ENCODE measurements at places on chromosomes 16 and 17.

- no peak for DNase-seq
Observed at GRCh38 chr16:11384184-11384955, 39.1 kb downstream of the RMI2 start.

DNA sequence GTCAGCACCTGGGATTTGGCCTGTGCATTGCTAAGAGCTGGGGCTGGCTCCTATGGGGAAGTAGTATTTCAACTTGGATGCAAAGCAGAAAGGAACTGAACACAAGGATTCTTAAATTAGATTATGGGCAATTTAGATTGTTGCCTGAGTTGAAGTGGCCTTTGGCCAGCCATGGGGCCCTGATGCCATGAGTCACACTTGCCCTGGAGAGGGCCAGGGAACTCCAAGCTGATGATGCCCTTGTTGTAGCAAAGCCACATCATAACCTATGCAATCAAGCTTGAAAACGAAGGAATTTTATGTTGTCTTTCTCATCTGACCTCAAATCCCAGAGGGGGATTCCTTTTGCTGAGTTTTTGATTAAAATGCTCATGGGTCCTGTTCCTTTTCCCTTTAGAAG is 3.9 kb upstream of the SPATA32 start:
- DNase-seq = no peak

DNA sequence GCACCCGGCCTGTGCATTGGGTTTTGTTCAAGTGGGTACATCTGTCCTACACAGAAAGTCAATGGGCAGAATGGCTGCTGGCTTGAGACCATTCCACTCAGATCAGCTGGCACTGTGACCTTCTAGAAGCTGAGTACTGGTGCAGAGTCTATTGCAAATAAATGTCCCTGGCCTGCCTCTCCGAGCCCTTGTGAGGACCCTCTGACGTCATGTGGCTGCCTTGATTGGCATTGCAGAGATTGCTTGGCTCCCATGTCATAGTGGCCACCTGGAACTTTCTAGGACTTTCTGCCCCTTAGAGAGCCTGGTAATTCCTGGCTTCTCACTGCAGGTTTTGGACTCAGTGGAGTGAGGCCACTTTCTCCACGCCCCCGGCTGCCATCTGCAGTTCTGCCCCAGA is 211.3 kb downstream of the ENGASE start:
- no peak for DNase-seq

DNA sequence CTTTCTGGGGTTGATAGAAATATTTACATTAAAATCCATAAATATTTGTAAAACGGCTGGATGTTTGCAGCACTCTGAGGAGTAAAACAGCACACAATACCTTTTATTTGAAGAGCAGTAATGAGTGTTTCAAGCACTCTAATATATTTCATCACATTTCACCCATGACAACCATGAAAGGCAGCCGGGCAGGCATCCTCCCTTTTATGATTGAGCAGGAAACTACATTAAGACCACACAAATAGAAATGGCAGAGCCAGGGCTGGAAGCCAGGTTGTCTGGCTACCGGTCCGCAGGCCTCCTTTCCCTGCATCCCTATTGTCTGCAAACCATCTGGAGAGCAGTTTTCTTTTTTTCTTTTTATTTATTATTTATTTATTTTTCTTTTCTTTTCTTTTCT is 23.1 kb upstream of the GPRC5C start:
- DNase-seq = no peak

DNA sequence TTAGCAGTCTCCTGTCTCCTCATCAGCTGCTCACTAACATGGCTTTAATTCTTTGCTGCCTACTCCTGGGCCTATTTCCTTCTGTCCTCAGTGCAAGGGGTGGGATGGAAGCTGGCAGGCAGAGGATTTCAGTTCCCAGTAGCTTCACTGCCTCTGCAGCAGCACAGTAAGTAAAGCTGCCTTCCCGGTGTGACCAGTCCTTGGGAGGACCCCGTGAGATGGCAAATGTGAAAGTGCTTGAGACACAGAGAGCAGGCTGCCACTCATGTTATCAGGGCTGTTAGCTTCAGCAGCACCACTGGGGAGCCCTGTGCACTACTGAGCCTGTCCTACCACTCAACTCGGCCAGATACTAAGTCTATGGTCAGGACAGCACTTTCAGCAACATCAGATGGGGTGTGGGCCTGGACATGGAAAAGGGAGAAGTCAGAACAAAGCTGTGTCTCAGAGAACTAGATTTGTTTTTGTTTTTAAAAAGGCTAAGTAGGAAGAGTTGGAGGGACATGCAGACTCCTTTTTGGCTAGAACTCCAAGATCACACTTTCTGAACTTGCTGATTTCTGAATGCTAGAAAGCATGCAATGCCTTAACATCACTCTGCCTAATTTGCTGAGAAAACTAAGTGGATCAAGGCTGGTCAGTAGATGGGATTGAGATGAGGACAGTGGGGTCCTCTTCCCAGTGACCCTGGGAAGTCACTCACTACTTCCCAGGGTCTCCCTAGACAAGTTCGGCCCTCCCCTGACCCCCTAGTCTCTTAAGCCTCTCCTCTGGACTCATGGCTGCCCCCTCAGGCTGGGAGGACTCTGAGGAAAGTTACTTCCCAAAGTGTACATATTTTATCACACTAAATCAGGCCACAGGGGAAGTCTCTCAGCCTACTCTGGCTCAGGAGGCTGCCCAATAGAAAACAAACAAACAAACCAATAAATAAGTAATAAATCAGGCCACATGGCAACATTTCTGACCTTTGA is 1.1 kb downstream of the ACSF2 start:
- peak; percentile 30 for DNase-seq

- peak; percentile 84 for DNase-seq
Observed at GRCh38 chr17:30831663-30832437, at the start of gene ATAD5. ATAD5 (plus strand) TSS chr17:30831966; CDS start chr17:30832348, 382 bp downstream.

DNA sequence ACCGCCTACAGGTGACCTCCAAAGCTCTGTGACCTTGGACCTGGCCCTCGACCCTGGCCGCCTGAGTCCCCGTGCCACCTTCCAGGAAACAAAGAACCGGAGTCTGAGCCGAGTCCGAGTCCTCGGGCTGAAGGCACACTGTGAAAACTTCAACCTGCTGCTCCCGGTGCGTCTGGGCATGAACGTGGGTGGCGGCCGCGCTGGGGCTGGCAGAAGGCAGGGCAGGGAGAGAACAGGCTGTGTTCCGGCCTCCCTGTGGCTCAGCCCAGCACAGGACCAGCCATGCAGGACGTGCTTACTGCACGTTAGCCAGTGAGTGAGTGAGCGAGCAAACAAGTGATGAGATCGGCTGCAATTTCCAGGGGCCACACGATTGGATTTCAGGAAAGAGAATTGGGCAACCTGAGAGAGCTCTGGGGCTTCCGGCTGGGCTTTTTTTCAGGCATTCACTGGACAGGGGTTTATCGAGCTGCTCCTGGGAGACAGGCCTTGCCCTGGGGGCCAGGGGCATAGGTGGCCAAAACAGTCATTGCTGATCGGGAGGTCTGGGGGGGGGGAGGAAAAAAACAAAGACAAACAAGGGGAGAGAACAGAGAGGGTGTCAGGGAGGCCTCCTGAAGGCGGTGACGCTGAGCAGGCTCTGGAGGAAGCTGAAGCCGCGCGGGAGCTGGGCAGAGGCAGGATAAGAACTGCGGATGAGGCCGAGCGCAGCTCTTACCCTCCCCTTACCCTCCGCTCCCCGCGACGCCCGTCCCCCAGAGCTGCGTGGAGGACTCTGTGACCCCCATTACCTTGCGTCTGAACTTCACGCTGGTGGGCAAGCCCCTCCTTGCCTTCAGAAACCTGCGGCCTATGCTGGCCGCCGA is 16.9 kb downstream of the ITGAX start:
- DNase-seq = no peak

GRCh38 chr17:65559804-65560627 is 1.4 kb downstream of the AXIN2 start:
- DNase-seq = peak; percentile 62

- no peak for DNase-seq
Observed at GRCh38 chr17:41769346-41769862, 17.1 kb downstream of the JUP start.

DNA sequence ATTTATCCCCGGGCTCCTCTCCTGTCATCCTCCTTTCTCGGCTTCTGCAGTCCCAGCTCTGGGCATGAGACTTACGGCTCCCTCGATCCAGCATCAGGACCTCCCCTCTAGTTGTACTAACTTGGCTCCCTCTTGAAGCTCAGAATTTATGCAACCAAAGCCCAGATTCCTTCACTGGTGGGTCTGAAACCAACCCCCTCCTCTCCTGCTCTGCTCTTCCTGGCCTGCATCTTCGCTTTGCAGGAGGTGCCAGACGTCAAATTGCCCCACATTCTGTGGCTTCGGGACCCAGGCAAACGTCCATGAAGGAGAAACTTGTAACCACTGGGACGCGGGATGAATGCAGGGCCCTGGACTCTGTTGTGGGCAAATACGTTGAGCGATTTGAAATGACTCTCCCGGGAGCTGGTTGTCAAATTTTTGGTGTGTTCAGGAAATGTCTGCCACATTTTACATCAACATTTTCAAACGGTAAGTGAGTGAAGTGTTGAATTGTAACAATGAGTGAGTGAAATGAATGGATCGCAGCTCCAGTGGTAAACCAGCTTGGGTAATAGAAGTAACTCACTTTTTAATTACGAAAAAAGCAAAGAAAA is 29.3 kb upstream of the ELAC2 start:
- DNase-seq = no peak

DNA sequence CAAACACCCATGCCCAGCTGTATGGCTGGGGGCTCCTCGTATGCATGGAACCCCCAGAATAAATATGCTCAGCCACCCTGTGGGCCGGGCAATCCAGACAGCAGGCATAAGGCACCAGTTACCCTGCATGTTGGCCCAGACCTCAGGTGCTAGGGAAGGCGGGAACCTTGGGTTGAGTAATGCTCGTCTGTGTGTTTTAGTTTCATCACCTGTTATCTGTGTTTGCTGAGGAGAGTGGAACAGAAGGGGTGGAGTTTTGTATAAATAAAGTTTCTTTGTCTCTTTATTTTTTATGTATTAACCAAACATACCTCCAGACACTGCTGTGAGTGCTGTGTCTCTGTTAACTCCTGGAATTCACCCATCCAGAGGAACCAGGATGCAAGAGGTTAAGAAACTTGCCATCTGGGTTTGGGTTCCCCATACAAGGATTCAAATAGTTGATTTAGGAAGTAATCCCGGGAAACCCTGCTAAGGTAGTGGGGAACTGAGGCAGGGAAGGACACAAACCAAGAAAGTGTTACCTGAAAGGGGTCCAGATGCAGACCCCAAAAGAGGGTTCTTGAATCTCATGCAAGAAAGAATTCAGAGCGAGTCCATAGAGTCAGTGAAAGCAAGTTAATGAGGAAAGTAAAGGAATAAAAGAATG is 37.4 kb upstream of the IL21R start:
- DNase-seq = no peak

DNA sequence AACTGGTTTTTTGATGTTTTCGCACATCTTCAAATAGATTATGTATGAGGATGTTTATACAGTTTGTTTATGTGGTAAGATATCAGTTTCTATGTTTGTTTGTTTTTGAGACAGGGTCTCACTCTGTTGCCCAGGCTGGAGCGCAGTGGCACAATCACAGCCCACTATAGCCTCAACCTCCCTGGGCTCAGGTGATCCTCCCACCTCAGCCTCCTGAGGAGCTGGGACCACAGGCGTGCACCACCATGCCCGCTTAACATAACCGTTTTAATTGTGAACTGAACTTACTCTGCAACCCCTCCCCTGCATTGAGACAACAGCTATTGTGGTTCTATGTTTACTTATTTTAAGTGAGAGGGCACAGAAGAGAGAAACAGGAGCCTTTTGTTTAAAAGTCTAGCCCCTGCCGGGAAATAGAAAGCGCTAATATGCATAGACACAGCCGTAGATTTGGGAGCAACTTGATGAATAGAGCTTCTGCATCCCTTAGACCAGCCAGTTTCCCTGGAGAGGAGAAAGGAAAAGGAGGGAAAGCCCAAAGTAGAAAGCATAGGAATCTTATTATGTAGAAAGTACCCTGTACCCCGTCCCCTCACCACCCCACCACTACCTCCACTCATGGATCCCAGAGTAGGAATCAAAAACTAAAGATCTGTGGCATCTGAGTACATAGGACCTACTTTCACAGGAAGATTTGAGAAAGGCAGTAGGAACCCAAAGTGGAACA is 19.6 kb upstream of the APPBP2 start:
- no peak for DNase-seq

DNA sequence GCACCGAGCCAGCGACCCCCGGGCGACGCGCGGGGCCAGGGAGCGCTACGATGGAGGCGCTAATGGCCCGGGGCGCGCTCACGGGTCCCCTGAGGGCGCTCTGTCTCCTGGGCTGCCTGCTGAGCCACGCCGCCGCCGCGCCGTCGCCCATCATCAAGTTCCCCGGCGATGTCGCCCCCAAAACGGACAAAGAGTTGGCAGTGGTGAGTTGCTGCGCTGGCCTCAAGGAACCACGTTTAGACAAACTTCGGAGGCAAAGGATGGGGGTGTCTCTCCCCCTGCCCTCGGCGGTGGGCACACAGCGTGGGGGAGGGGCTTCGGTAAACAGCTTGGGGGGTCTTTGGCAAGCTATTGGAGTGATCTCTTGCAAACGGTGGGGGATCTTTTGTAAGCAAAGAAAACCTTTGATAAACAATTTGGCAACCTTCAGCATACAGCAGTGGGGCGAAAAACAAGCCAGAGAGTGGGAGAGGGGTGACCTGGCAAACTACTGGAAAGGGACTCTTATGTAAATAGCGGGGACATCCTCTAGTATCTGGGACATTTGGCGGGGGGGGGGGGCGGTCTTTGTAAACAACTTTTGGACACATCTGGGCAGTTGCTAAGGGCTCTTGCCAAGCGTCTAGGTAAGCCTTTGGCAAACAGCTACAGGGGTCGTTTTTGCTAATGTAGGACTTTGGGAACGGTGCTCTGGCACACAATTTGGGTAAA is 587 bp downstream of the MMP2 start:
- no peak for DNase-seq

GRCh38 chr17:79039886-79040285 is 15.9 kb downstream of the C1QTNF1 start:
- DNase-seq = no peak

DNA sequence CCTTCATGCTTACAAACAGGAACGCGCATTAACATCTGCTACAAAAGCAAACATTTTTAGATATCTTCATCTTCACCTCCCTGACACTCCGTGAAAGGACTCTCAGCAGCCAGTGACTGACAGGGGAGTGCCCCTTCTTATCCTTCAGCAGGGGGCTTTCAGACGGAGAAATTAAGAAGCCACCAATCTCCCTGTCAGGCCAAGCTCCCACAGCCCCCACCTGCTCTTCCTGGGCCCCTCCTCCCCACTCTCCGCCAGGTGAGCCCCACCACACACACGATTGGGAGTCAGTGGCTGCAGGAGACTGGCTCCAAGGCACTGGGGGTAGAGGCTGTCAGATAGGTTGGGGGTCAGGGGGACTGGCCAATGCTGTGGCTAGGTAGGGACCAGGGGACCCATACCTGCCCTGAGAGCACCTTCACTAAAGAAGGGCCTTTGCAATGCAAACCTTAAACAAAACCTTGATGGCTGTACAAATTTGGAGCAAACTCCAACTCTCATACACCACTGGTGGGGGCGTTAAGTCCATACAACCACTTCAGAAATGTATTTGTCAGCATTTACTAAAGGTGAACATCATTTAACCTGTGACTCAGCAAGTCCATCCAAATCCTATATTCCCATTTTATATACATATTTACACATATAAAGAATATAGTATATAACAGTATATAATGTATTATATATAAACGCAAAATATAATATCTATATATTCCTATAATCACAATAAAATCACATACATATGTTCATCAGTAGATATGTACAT is 232.2 kb downstream of the ZNF423 start:
- no peak for DNase-seq
